ENCODE measurements at places on chromosomes 7 and 10. TPM values are rescaled to one million over a fixed set of nuclear protein-coding genes. Genes with fewer than 3 reads are reported as not detected.

DNA sequence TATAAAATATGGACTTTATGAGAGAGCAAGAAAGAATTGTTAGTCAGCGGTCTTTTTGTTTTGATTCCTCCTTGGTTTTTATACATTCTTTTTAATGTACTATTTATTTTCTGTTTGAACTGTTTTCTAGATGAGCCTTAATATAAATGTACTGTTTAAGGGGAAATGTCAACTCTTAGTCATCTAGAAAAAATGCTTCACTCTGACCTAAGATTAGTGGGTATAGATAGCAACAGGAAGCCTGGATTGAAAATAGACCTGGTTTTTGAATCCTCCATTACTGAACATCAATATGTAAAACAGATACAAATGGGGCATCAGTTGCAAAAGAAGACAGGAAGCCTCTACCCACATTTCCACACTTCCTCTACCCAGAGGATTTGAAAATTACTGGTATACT is 87.8 kb downstream of the CHRM2 start:
- DNase-seq, result no peak

The DNAJC1 gene
- total RNA-seq, result 15.9 TPM

The SPRN gene
- total RNA-seq, result 0.15 TPM

DNA sequence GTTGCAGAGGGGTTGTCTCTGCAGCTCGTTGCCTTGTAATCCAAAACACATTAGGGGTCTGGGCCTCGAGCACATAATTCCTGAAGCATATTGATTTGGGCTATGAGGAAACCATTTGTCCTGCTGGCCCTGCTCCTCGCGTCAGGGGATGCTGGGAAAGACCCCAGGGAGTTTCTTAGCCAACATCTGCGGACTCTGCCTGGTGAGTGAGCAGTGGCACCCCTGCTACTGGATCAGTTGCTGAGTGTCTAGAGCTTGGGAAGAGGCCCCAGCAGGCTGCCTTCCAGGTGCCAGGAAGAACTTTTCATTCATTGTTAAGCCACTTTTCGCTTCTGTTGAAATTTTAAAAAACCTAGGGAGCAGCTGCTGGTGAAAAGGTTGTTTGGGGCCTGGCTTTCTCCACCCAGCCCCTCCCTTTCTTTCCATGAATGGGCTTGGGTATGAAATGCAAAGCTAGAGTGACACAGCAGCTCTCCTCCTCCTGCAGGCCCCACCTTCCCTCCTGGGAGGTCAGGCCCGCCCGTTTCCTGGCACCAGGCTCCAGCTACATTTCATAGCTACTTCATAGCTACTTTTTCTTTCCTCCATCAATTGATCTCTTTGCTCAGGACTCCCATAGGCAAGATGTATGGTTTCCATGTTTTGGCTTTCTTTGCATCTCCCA is 26.8 kb downstream of the TACR2 start:
- DNase-seq, result peak; percentile 40

GRCh38 chr10:128451879-128452278 is 325.7 kb upstream of the MKI67 start:
- no peak for DNase-seq

The COPS6 gene
- 97.1 TPM for total RNA-seq

GRCh38 chr7:90625051-90625450 is 28.9 kb downstream of the CDK14 start:
- DNase-seq, result no peak

DNA sequence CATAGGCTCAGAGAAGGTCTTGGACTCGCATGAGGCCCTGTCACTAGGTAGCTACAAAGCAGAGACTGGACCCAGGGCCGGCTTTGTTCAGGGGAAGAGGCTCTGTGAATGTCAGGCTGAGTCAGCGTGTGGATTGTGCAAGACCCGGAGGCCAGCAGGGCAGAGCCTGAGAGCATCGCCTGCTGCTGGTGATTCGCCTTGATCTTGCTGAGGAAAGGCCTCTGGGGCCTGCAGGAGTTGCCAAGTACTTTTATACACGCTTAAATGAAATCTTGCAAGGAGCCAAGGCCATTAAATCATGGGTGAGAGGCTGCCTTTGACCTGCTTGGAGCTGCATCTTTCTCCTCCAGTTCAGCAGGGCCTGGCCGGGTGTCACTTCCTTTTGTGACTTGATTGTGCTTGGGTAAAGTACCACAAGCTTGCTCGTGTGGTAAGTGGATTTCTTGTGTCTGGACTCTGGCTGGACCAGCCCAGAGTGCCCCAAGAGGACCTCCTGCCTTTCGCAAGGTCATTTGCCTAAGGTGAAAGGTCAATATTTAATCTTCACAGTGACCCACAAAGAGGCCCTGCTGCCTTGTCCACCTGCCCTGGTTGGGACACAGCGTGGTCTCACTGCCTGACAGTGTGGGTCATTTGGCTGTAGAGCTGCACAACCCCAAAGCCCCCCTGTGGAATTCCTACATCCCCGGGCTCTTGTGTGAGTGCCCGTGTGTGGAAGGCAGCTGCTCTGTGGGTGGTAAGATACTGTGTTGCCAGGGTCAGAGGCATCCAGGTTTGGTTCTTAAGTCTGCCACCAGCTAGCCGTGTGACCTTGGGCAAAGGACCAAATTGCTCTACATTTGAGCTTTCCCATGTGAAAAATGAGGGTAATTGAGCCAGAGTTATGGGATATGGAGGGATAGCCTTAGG is 38.6 kb upstream of the SH2D4B start:
- DNase-seq, result peak; percentile 83

DNA sequence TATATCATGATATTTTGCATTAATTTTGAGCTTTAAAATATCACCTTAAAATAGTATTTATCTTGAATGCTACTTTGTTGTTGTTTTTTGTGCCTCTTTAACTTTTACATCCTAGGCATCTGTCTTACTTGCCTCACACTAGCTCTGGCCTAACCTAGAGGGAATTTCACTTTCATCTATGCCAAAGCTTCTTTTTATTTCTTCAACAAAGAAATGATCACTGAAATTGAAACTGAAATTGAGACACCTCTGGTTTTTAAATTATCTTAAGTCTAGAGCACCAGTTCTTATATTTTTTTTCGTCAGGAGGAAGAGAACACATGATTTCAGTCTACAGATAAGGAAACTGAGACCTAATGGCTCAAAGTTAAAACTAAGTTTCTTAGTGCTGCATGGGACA is 3.5 kb upstream of the SCIN start:
- DNase-seq, result no peak

- DNase-seq, result no peak
Measured at GRCh38 chr7:16395121-16395520, 26.2 kb downstream of the CRPPA start.

GRCh38 chr10:47214520-47214919 is 85.5 kb upstream of the GDF10 start:
- DNase-seq, result no peak

- DNase-seq, result no peak
Measured at GRCh38 chr10:78557433-78557925, 511.3 kb upstream of the ZMIZ1 start.

The ANXA7 gene
- total RNA-seq, result 160 TPM

DNA sequence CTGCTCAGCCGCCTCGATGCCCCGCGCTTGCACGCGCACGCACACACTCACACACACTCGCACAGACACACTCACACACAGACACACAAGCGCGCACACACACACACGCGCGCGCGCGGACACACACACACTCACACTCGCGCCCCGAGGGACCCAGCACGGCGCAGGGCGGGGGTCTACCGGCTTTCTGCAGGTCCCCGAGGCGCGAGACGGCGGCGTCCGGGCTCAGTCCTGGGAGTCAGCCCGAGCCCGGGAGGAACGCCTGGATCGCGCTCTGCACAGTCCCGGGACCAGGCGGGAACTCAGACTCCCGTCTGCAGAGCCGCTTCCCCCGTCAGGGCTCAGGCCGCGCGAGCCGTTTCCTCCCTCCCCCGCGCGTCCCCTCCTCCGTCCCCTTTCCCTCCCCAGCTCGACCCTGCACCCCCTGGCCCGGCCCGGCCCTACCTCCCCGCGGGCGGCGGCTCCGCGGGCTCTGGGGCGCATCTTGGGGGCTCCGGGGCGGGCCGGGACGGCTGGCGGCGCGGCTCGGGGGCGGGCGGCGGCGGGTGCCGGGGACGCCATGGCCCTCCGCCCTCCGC is 464 bp downstream of the DENND2A start:
- no peak for DNase-seq

- DNase-seq, result peak; percentile 28
Measured at GRCh38 chr10:23439452-23439960, 631 bp downstream of the OTUD1 start.

DNA sequence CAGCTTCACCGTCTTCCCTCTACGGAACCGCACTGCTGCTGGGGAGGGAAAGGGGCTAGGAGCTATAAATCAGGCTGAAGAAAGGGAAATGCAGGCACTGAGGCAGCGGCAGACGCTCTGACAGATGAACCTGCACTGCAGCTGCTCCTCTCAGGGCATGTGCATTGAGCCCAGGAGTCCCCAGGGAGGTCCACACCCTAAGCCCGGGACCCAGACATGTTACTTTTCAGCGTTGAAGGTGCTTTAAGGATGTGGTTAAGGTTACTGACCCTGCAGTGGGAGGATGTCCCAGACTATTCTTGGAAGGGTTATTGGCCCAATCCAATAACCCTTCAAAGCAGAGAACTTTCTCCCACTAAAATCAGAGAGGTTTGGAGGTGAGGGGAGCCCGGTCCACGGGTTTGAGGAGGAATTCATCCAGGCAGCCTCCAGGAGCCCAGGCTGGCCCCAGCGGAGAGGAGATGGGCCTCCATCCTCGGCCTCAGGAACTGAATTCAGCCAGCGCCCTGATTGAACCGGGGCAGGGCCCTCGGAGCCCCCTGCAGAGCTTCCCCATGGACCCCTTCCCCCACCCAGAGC is 75.4 kb downstream of the ADARB2 start:
- DNase-seq, result no peak

- DNase-seq, result no peak
Measured at GRCh38 chr7:51198654-51199053, 118.0 kb downstream of the COBL start.

DNA sequence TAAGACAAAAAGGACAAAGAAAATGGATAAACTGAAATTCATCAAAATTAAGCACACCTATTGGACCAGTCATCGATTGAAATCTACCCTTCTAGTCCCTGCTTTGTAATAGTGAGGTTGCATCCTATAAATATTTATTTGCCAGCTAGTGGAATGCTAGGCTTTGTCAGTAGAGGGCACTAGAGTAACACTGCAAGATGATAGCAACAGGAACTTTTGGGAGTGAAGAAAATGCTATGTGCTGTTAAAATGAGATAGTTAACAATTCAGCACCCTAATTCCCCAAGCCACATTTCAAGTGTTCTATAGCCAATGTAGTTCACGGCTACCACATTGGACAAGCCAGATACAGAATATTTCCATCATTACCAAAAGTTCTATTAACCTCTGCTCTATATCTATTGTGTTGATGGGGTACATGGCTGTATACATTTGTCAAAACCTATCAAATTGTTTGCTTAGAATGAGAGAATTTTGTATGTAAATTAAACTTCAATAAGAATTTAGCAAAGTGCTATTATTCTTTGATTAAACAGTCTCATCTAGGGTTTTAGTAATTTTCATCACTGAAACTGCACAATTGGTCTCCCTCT is 69.8 kb downstream of the LSMEM1 start:
- peak; percentile 45 for DNase-seq

DNA sequence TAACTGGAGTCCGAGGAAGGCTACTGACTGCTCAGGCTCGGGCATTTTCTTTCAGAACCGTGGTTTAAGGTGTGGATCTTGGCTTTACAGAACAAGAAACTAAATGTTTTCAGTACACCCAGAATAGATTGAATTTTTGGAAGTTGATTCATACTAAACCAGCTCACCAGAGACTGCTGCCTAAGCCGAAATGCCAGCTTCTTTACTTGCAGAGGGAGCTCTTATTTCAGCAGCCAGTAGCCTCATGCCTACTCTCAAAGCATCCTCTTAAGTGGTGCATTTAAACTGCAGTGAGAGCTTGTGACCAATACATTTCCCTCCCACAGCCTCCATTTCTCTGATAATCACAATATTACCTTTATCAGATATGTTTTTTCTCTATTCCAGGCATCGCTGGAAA is 615.1 kb downstream of the SUGCT start:
- DNase-seq, result no peak

The GNAT3 gene
- total RNA-seq, result not detected

DNA sequence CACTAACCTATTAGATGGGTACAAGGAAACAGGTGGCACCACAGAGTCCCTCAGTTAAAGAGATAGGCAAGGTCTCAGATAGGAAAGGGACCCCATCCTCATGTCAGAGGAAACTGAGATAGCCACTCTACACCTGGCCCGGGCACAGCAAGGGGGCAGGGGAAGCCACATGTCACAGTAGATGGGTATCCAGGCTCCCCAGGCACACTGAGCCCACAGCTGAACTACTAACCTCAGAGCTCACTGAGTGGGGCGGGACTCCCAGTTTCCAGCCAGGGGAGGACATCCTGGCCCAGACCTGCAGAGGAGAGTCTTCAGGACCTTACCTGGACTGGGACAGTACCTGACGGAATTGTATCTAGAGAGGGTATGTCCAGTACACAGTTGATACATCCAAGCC is 3.7 kb upstream of the CDHR1 start:
- no peak for DNase-seq

The MYL10 gene
- not detected for total RNA-seq

- no peak for DNase-seq
Measured at GRCh38 chr7:150481922-150482321, 31.5 kb downstream of the GIMAP8 start.

DNA sequence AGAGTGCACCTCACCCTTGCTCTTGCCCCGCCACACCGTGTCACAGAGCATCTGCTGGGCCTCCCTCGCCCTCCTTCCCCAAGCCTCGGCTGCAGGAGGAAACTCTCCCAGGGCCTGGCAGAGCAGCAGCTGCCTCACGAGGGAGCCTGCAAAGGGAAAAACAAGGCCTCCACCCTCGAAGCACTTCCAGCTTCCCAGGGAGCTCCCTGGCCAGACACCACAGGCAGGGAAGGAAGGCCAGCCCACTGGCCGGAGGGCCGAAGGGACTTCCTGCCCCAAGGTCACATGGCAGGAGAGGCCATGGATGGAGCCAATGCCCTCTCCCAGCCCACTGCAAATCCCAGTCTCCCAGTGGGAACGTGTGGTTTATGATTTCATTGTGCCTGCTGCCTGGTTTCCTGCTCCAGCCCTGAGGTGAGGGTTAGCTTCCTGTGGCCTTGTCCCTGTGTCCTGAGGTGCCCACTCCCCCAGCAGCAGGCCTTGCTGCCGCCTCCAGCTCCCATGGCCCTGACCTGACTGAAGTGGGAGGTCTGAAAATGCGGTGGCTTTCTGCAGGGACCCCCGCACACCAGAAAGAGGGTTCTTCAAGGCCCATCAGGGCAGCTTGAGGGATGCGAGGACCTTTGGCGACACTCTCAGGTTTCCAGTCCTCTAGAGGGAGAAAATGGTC is 100.5 kb upstream of the PPIF start:
- DNase-seq, result no peak

GRCh38 chr7:117750612-117751563 is 122.4 kb downstream of the CTTNBP2 start:
- no peak for DNase-seq

- no peak for DNase-seq
Measured at GRCh38 chr10:56881218-56881617, 520.2 kb upstream of the ZWINT start.

The CCDC146 gene
- total RNA-seq, result 8.8 TPM

DNA sequence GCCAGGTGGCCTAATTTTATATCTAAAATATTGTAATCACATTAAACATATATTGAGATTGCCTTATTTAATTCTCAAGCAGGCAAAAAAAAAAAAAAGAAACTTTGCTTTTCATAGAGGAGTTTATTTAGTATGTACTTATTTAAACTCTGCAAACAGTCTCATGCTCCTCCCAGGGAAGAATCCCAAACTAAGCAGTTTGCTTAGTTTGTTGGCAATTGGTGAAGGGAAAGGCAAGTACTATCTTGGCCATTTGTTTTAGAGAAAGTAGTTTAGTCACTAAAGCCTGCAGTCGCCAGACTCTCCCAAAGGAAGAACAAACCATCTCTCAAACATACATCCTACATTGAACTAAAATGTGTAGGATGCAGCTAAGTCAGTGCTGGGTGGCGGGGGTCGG is 226.8 kb downstream of the CDC14C start:
- no peak for DNase-seq

The TMEM184A gene
- total RNA-seq, result 75.8 TPM

Measured in Calu3 (cell line).